ENCODE measurements at places on chromosomes 2 and 18.

DNA sequence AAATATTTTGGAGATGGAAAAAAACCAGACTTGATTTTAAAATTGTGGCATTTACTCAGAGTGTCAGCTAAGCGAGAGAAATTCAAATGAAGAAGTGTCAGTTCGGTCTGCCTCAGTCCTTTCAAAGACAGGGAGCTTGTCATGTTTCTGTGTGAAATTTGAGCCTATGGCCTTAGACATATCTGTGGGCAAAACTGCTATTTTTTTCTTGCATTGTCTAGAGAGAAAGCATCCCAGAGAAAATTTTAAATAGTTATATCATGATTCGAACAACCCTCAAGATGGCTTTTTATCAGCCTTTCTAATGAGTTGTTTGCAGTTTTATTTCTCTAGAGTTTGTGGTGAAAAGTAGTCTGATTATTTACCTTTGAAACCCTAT is 50.2 kb upstream of the KCNE4 start:
- no peak for DNase-seq

DNA sequence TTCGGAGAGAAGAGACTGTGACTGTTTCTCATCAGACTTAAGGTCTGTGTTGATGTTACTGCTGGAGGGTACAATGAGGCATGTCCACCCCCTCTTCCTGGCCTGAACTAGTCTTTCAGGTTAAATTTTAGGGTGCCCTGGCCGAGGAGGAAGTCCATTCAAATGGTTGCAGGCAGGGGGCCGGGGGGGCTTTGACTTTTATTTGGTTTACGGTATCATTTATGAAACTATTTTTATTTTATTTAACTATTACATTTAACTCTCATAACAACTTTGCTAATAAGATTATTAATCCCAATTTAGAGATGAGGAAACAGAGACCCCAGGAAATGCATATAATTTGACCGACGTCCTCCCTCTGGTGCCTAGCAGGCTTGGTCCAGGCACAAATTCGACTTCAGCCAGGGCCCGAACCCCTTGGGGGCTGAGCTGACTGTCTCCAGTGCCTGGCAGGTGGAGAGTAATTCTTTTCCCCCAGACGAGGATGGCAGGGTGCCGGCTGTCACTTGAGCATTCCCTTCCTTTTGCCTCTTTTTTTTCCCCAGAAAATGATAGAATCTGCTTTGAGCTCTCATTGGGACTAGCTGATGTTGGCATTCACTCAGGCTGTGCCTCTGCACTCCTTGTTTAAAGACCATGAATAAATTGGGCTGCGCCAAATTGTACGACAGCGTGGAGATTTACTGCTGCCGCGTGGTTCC is 255.3 kb upstream of the SALL3 start:
- DNase-seq, result no peak

DNA sequence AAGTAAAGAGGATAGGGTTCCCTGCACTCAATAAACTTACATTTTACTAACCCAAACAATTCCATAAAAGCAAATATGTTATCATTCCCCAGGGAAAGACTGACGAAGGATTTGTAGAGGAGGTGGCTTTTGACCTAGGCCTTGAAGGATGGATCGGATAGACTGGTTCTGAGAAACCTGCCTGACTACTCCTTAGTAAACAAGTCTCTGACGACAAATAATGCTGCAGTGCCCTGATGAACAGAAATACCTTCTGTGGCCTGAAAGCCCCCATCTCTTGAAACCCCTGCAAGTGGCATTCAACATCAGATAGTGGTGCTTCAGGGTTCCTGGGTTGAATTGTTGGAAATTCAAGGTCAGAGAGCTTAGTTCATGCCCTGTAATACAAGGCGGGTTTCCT is 19.2 kb downstream of the PRKCE start:
- no peak for DNase-seq

GRCh38 chr18:28153485-28154065 is 23.4 kb downstream of the CDH2 start:
- DNase-seq, result no peak

DNA sequence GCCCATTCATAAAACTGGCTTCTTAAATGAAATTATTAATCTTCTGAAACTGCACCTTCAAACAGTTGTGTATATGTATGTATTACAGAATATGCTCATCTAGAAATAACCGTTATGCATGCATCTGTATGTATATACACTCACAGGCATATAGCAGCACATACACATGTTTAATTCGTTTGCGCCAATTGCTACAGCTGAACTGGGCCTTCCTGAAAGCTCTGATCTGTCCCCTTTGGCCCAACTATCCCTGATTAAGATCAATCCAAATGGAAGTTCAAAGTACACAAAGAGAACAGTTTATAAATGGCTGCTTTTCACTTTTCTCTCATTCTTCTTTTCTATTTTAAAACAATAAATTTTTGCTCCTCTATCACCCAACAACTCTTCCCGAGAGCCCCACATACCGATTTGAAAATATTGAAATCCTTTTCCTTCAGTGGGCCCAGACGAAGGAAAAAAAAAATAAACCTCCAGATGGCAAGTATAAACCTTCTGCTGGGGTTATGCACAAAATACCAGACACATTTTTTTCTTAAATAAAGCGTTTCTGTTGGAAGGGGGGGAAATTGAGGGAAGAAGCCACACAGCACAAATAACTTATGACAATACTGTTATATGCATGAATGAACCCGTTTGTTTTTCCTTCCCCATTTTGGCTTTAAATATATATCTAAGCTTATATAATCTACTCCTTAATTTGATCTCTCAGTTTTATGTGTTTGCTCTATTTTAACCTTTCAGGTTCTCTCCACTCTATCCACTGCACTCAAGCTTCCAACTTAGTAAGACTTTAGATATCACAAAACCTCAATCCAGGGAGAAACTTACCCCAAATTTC is 267.3 kb downstream of the TCF4 start:
- DNase-seq, result no peak

- DNase-seq, result no peak
These were observed 40.2 kb upstream of the EML4 start for GRCh38 chr2:42128721-42129486.

DNA sequence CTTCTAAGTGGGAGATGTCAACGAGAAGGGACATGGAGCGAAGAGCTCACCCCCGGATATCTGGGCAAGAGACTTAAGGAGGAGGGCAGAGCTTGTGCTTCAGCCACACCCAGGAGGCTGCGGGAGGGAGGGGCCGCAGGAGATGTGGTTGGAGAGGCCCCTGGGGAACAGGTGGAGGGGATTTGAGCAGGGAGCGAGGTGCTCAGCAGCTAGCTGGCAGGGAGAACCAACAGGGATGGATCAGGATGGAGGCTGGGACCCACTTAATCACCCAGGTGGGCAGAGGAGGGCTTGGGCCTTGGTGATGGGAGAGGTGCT is 78.3 kb downstream of the MBP start:
- DNase-seq, result peak; percentile 32

DNA sequence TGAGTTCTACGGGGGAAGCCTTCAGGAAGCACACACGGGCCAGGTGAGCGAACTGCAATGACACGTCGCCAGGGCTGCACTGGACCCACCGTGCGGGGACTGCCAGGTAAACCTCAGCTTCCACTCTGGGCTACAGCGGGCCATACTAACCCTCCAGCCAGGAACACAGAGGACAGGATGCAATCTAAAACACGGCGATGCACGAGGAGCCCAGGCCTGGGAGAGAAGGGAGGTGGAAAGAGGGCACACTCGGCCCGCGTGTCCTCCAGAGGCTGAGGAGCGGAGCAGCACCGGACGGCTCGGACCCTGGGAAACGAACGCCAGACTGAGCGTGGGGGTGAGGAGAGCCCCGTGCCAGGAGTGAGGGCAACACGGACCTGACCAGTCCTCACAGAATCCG is 69.3 kb downstream of the HDAC4 start:
- DNase-seq, result no peak

DNA sequence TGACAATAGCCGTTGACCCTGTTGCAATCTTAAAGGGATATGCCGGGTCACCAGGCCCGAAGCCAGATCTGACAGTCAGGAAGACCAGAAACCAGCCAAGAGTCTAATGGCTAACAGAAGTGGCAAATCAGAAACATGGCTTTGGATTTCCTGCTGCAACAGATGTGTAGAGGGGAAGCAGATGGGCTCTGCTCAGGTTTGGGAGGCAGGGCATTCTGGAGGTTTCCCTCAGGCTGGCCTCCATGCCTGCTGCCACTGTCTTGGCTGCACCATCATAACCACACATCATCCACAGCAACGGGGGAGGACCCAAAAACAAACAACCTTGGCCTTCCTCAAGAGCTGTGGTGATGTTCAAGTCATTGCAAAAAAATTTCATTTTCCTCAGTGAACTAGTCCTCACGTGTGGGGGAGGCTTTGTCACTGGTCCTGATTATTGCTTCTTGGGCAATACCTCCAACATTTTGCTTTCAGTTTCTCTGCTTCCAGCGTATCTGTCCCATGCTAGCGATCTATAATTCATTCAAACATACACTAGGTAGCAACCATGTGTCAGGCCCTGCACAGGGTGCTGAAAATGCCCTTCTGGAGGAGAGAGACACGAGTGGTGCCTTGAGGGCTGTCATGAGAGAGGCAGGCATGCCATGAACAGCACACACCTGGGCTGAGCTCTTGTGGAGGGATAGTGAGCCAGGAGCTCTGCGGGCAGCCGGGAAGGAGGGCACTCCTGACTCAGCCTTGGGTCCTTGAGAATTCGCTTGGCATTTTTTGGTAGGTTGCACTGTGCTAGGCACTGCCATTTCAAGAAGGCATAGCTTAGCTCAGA is 48.2 kb upstream of the LGALSL start:
- DNase-seq, result no peak

GRCh38 chr18:6638447-6638846 is 91.1 kb upstream of the ARHGAP28 start:
- DNase-seq, result no peak

DNA sequence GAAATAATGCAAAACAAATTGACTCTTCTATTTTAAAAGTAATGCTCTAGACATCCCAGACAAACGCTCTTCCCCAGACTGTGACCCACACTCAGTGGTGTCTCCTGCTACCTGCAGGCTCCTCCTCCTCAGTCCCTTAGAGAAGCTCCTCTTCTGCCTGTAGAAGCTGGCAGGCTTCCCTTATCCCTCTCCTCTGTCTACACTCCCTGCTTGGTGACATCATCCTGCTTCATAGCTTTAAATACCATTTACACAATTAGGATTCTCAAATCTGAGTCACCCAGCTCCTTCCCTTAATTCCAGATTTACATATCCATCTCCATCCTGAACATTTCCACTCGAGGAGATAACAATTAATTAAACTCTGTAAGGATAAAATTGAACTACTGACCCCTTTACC is 167.9 kb downstream of the FBXO15 start:
- DNase-seq, result no peak

GRCh38 chr18:55422456-55423180 is 165.4 kb downstream of the TCF4 start:
- DNase-seq, result no peak

DNA sequence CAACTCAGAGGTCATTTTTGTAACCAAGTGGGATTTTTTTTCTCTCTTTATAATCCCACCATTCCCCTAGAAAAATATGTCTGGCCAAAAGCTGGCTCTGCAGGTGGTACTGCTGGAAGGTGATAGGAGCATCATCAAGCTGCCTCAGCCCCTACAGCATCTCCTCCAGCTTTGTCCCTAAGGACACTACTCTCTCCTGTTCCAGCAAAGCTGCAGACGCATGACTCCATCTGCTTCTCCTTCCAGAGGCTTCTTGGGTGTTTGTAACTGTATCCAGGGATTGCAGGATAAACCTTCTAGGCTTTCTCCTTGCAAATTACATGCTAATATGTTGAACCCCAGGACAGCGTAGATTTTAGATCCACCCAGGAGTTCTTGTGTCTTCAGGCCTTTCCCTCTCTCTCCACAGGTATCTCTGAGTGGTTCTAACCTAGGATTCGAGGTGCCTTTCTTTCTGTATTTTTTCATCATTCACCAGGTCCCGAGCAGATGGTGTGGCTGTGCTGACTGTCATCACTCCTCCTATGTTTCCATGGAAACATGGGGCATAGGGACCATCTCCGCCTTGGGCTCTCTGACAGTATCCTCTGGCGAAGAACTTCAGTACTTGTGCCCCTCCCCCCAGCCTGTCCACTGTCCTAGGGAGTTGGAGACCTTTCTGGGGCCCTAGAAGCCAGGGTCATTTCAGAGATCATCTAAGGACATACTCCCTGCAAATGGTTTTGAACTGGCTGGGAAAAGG is 34.3 kb downstream of the AFF3 start:
- no peak for DNase-seq

DNA sequence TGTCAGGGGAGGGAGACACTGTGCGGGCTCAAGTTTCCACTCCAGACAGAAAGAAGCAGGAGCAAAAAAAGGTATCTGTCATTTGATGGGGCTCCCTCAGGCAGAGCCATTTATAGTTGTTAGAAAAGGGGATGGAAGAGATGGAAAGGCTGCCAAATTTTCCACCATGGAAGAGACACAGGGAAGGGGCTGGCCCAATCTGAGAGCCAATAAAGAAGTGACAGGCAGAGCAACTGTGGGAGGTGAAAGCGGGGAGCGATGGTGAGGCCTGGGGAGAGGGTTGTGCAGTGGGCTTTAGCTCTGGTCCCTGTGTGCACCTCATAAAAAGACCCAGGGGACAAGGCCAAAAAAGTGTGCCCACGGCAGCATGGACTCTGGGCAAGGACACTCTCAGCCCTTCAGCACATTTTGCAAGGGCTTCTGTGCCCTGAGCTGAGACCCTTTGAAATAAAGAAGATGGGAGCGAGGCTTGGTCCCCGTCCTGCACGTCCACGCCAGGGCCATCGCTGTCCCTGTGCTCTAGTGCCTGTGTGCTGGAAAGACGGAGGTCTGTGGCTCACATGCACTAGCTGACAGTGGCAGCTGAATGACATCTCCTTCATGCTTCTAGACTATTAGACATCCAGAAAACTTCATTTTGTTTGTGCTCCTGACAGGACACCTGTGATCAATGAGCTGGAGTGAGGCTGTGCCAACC is 456.7 kb upstream of the HS6ST1 start:
- no peak for DNase-seq

DNA sequence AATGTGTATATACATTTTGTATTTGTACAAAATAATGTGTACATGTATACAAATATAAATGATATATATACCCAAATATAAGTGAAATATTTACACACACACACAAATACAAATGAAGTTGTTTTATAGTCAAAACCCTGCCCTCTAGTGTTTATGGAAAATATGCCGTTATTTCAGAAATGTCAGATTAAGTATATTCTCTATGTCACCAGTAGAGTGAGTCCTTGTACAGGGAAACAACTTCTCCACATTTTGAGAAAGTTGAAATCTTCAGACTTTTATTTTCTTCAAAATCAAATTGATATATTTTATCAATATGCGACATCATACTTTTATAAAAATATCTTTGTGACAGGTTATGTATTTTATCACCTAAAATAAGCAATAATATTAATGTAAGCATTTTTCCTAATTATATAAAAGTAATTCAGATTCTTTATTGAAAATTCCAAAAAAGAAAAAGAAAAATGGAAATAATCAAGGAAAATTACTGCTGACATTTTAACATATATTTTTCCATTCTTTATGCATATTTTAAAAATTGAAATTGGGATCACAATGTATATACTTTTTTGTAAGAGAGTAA is 22.4 kb downstream of the ARL6IP6 start:
- no peak for DNase-seq

DNA sequence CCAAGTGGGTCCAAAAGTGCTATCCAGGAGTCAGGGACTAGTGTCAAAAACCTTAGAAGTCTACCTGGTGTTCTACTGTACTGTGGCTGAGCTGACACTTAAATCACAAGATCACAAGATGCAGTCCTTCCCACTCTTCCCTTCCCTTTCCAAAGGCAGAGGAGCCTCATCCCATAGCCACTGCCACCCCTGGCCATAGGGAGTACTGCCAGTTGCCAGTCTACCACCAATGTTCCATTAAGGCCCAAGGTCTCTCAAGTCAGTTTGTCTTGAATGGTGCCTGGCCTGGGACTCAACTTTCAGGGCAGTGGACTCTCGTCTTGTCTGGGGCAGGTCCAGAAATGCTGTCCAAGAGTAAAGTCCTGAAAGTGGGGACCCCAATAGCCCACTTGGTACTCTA is 585.6 kb downstream of the NUP35 start:
- DNase-seq, result no peak

Data from T-cell (primary cell).